ENCODE measurements at places on chromosomes 1 and 21. TPM values are rescaled to one million over a fixed set of nuclear protein-coding genes. Genes with fewer than 3 reads are reported as not detected.

Gene GUCA2A
- not detected for total RNA-seq

GRCh38 chr1:221074332-221074731, 195.1 kb downstream of the HLX start:
- no peaks in the 10 kb centered on the region for H3K4me1 ChIP-seq
- no peak overlapping the region for H3K27ac ChIP-seq
- no peak overlapping the region for H3K4me3 ChIP-seq
- H3K36me3 ChIP-seq: no peaks in the 10 kb centered on the region
- H3K27me3 ChIP-seq: no peaks in the 10 kb centered on the region

GRCh38 chr1:159838715-159839114, 12.0 kb downstream of the SLAMF8 start:
- DNase-seq: no peak
- no peak overlapping the region for H3K27ac ChIP-seq
- H3K27me3 ChIP-seq: no peaks in the 10 kb centered on the region
- H3K36me3 ChIP-seq: no peaks in the 10 kb centered on the region

Gene SYNJ1
- 16.1 TPM for total RNA-seq

- DNase-seq: no peak
- H3K4me1 ChIP-seq: no peaks in the 10 kb centered on the region
- H3K36me3 ChIP-seq: no peaks in the 10 kb centered on the region
- no peaks in the 10 kb centered on the region for H3K27me3 ChIP-seq
- no peak overlapping the region for H3K4me3 ChIP-seq
Observed at GRCh38 chr21:42140196-42140934, 69.2 kb downstream of the UMODL1 start.

DNA sequence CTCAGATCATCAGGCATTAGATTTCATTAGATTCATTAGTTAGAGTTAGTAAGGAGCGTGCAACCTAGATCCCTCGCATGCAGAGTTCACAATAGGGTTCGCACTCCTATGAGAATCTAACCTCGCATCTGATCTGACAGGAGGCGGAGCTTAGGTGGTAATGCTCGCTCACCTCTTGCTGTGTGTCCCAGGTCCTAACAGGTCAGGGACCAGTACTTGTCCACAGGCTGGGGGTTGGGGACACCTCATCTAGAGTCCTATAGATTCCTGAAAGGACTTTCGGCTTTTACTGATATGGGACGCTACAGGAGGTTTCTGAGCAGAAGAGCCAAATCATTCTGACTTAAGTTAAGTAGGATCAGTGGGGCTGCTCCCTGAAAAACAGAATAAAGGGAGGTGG, 91.4 kb downstream of the AKT3 start:
- H3K27me3 ChIP-seq: no peaks in the 10 kb centered on the region
- no peaks in the 10 kb centered on the region for H3K4me1 ChIP-seq
- no peak for DNase-seq

Gene LRRC38
- not detected for total RNA-seq

- H3K4me1 ChIP-seq: no peaks in the 10 kb centered on the region
- no peaks in the 10 kb centered on the region for H3K36me3 ChIP-seq
- peaks cover 12% of the 10 kb centered on the region for H3K27me3 ChIP-seq
- no peak overlapping the region for H3K27ac ChIP-seq
Observed at GRCh38 chr1:46496505-46496904, 6.9 kb downstream of the DMBX1 start.

DNA sequence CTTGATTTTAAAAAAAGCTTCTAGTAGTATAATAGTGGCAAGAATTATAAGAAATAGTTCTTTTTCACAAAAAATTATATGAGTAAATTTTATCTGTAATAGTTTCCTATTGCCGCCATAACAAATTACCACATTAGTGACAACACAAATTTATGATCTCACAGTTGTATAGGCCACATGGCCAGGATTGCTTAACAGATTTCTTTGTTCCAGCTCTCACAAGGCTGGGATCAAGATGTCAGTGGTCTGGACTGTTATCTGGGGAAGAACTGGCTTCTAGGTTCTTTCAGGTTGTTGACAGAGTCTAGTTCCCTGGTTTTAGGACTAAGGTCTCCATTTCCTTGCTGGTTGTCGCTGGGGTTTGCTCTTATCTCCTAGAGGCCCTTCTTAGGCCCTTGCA, 236.4 kb downstream of the USP25 start:
- no peaks in the 10 kb centered on the region for H3K4me1 ChIP-seq
- DNase-seq: no peak
- no peaks in the 10 kb centered on the region for H3K27me3 ChIP-seq
- no peak overlapping the region for H3K4me3 ChIP-seq
- H3K36me3 ChIP-seq: no peaks in the 10 kb centered on the region

- H3K27ac ChIP-seq: no peak overlapping the region
- H3K36me3 ChIP-seq: no peaks in the 10 kb centered on the region
- no peak overlapping the region for H3K4me3 ChIP-seq
Observed at GRCh38 chr1:24898152-24898908, 31.7 kb downstream of the RUNX3 start.

Gene FLG2
- not detected for total RNA-seq

Gene MCOLN3
- 3.8 TPM for total RNA-seq

DNA sequence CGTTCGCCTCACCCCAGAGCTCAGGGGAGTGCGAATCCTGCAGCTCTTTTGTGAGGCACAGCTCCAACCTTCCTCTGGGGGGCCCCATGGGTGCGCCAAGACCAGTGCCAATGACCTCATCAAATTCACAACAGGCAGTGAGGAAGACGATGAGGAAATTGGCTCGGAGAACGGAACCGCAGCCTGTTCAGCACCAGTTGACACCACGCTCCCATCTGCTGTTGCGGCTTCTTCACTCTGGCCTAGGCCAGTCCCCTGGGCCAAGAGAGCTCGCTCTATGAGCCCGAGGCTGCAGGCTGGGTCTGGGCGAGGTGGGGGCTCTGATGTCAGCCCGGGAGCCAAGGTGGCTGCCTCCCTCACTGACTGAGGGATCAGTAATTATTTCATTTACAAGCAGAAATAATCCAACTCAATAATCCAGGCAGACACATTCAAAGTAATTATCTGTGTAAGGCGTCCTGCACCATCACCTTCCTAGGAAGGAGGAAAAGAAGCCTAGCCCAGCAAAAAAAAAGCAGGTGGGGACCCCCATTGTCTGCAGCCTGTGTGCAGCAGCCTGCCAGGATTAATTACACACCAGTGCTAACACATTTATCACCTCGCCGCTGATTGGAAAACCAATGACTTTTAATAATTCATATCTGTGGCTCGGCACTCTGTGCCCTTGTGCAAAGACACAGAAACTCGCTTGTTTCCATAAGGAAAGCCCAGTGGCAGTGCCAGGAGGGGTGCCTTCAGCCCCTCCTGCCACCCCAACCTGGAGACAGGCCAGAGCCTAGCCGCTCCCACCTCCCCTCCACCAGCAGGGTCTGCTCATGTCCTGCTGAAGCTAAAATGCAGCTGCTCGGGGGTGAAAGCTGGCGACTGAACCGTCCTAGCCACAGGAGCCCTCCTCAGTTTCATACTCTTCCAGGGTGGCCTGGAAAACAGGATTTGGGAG, 1.9 kb downstream of the PLEKHA6 start:
- H3K4me3 ChIP-seq: no peak overlapping the region
- H3K36me3 ChIP-seq: no peaks in the 10 kb centered on the region
- no peak for DNase-seq
- H3K4me1 ChIP-seq: peaks cover under 1% of the 10 kb centered on the region
- no peak overlapping the region for H3K27ac ChIP-seq

GRCh38 chr1:233675893-233676292, 62.0 kb downstream of the KCNK1 start:
- no peak for DNase-seq
- H3K27me3 ChIP-seq: no peaks in the 10 kb centered on the region
- no peaks in the 10 kb centered on the region for H3K36me3 ChIP-seq
- no peak overlapping the region for H3K4me3 ChIP-seq

- no peak overlapping the region for H3K27ac ChIP-seq
- no peaks in the 10 kb centered on the region for H3K36me3 ChIP-seq
- H3K4me1 ChIP-seq: no peaks in the 10 kb centered on the region
- no peak for DNase-seq
Observed at GRCh38 chr1:233279971-233280370, 15.6 kb downstream of the PCNX2 start.

DNA sequence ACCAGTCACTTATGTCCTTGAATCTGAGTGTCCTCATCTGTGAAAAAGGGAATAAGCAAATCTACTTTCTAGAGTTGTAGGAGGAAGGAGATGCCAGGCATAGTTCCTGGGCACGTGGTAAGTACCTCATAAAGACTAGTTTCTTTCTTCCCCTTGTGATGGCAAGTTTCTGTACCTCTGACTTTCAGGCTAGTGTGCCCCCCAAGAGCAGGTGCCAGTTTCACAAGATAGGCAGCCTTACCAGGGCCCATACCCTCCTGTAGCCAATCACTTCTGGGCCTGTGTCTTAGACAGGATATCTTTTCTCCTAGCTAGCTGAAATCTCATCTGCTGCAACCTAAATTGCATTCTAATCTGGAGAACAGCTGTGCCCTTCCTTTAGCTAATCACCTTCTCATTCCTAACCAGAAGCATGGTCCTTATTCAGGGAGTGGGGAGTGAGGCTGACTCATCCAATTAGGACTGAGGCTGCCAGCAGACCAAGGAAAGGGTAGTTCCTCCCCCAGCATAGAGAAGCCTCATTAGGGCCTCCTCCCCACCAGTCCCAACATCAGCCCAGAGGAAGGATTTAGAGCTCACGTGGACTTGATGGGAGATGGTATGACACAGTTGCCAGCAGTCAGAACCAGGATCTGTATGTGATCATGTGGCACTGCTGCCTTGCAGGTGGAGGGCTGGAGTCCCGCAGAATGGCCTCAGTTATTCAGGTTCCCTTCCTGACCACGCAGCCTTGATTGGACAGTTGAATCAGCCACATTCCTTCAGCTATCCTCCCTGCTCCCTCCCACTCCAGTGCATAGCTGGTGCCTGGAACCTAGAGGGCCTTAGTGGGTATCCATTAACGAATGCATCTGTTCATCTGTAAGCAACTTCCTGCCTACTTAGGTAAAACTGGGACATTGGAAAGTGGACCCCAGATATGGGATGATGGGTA, 7.9 kb downstream of the KLHDC8A start:
- peaks cover 20% of the 10 kb centered on the region for H3K4me1 ChIP-seq
- H3K27me3 ChIP-seq: no peaks in the 10 kb centered on the region
- H3K36me3 ChIP-seq: no peaks in the 10 kb centered on the region
- no peak for DNase-seq

DNA sequence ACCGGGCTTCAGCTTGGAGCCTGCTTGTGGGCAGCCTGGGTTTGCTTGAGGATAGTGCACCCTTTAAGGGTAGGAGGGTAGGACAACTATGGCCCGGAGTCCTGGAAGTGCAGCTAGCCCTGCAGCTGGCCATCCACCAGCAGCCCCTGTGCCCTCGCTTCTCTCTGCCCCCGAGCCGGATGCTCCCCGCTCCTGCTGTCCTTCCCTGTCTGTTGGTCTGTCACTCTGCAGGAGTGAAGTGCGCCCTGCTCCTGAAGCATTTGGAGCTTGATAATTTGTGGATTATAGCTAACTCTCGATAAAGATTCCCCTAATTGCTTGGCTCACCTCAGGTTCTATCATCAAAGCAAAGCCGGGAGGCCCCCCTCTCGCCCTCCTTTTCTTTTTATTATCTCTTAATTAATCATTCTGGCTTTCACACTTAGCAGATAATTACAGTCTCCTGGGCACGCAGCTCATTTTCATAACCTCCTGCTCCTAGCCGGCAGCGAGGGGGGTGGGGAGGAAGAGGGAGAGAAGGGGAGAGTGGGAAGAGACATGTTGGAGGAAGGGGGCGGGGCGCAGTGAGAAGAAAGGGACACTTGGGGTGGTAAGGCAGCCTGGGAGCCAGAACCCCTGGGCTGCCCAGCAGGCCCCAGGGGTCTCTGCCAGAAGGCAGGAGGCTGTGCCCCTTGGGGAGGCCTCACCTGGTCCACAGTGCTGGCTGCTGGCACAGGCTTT, 14.4 kb downstream of the KIRREL1 start:
- H3K4me1 ChIP-seq: peaks cover 48% of the 10 kb centered on the region
- no peak overlapping the region for H3K27ac ChIP-seq
- no peak overlapping the region for H3K4me3 ChIP-seq
- H3K36me3 ChIP-seq: no peaks in the 10 kb centered on the region

DNA sequence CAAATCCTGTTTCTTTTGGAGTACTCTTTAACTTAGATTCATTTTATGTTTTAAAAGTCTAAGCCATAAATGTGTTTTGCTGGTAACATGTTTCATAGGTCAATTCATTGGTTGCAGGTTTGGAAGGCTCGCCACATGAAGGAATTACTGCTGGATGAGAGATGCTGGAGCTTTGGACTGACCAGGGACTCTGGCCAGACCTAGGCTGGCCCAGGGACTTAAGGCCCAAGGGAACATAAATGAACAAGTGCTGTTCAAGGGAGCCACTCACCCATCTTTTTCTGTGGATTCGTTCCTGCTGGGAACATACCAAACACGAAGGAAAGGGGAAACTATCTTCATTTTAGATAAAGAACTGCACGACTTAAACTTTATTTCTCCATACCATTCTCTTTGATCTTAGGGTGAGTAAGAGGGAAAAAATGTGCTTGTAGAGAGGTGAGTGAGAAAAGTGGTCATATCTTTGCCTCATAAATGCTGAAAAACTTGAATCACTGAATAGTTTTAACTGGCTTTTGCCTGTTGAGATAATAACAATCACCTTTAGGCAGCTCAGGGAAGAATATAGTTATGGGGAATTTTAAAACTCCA, 15.3 kb upstream of the SHCBP1L start:
- no peak overlapping the region for H3K27ac ChIP-seq
- DNase-seq: no peak
- H3K4me3 ChIP-seq: no peak overlapping the region

DNA sequence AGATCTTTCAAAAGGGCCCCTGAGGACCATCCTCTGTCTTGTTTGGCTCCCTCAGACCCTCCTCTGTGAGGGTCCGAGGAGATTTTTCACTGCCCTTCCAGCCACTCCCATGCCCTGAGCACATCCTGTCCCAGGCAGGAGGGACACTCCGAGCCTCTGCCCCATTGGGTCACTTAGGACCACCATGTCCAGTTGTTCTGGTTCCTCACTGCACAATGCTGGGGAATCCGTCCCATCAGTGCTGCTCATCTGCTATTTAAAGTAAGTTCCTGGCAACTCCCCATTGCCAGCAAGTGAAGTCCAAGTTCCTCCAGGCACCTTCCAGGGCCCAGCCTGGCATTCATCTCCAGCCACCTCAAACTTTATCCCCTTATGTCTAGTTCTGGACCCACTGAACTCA, 117.5 kb upstream of the GRIK3 start:
- H3K4me1 ChIP-seq: peaks cover 19% of the 10 kb centered on the region
- H3K27ac ChIP-seq: no peak overlapping the region
- H3K27me3 ChIP-seq: no peaks in the 10 kb centered on the region
- no peak for DNase-seq
- no peaks in the 10 kb centered on the region for H3K36me3 ChIP-seq
- no peak overlapping the region for H3K4me3 ChIP-seq

DNA sequence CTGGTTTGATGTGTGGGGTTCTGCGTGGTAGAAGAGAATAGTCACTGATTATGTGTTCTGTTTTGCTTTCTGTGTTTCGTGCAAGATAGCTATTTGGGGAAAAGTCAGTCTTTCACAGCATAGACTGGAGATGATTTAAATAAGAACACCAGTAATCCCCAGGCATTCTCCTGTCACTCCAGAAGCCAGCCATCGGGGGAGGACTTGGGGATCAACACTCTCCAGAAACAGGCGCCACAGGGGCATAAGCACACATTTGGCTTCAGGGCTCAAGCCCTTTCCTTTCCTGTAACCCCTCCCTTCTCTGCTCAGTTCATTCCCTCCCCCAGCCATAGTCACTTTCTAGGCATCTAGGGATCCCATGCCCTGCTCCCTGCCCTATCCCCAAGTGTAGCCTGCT, 97.3 kb upstream of the BEND5 start:
- no peak for DNase-seq
- H3K27me3 ChIP-seq: no peaks in the 10 kb centered on the region
- H3K36me3 ChIP-seq: no peaks in the 10 kb centered on the region

GRCh38 chr1:34002810-34003209, 138.9 kb downstream of the HMGB4 start:
- no peak overlapping the region for H3K27ac ChIP-seq
- H3K36me3 ChIP-seq: no peaks in the 10 kb centered on the region
- DNase-seq: no peak

Data from thyroid gland (tissue), 4 donors.